Vagina (tissue), 2 donors: ENCODE measurements at places on chromosomes 6 and 20.

DNA sequence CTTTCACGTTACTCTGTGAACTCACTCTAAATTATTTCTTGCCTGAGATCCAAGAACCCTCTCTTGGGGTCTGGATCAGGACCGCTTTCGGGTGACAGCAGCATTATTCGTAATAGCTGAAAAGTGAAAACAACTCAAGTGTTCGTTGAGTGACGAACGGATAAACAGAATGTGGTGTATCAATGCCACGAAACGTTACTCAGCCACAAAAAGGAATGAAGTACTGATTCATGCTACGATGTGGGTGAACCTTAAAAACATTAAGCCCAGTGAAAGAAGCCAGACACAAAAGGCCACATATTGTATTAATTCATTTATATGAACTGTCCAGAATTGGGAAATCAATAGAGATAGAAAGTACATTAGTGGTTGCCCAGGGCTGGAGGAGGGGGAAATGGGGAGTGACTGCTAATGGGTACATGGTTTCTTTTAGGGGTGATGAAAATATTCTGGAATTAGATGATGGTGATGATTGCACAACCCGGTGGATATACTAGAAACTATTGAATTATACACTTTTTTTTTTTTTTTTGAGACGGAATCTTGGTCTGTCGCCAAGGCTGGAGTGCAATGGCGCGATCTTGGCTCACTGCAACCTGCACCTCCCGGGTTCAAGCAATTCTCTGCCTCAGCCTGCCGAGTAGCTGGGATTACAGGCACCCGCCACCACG, 8.4 kb downstream of the PTGIS start:
- DNase-seq, result no peak

- DNase-seq, result no peak
Observed at GRCh38 chr6:74280130-74280692, 584.2 kb downstream of the CD109 start.

- DNase-seq, result peak; percentile 81
Observed at GRCh38 chr6:163745536-163746400, 331.2 kb downstream of the QKI start.

DNA sequence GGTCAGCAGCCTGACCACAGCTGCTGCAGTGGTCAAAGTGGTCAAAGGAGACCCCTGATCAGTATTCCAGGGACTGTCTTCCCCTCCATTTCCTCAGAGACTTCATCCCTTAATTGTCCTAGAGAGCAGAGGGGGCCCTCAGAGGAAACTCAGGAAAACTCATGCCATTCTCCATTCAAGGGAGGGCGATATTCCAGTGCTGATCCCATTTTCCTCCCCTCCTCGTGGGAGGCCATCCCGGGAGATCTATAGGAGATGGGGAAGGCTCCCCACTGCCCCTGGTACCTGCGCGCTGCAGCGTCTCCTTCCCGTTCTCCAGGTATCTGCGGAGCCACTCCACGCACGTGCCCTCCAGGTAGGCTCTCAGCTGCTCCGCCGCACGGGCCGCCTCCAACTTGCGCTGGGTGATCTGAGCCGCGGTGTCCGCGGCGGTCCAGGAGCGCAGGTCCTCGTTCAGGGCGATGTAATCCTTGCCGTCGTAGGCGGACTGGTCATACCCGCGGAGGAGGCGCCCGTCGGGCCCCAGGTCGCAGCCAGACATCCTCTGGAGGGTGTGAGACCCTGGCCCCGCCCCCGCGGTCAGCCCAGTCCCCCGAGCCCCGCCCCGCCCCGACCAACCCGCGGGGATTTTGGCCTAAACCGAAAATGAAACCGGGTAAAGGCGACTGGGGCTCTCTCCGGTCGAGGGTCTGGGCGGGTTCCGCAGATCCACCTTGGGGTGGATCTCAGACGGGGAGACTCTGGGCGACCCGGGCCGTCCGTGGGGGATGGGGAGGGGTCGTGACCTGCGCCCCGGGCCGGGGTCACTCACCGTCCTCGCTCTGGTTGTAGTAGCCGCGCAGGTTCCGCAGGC, 878 bp downstream of the HLA-C start:
- DNase-seq, result no peak

GRCh38 chr6:53031281-53031680, 33.9 kb upstream of the FBXO9 start:
- no peak for DNase-seq

GRCh38 chr6:90403489-90404381, 107.1 kb upstream of the BACH2 start:
- no peak for DNase-seq

GRCh38 chr6:155434096-155434495, 21.5 kb downstream of the NOX3 start:
- no peak for DNase-seq

DNA sequence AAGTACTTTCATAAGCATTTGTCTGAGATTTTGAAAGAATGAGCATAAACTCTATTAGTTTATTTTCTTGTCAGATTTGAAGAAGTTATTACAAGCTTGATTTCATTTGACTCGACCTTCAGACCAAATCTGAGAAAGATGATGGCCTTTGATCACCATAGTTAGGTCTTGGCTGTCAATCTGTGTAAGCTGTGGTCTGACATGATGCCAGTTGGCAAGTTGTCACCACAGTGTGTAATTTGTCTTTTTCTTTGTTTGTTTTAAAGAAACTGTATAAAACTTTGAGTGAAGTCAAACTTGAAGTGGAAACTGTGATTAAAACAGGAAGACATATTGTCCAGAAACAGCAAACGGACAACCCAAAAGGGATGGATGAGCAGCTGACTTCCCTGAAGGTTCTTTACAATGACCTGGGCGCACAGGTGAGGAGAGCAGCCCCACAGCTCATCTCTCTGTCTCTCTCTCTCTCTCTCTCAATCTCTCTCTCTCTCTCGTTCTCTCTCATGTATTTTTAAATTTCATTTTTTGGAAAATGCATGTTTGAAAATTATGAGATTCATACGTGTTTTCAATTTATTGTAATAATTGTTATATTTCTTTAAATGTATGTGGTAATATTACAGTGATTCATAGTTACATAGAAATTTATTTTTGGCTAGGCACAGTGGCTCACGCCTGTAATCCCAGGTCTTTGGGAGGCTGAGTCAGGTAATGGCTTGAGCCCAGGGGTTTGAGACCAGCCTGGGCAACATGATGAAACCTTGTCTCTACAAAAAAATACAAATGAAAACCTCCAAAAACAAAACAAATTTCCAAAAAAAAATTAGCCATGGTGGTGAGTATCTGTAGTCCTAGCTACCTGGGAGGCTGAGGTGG, 208.1 kb downstream of the UTRN start:
- no peak for DNase-seq

- no peak for DNase-seq
Observed at GRCh38 chr6:40688214-40688761, 101.1 kb upstream of the LRFN2 start.

GRCh38 chr20:13684566-13685222, 46.0 kb upstream of the TASP1 start:
- no peak for DNase-seq

DNA sequence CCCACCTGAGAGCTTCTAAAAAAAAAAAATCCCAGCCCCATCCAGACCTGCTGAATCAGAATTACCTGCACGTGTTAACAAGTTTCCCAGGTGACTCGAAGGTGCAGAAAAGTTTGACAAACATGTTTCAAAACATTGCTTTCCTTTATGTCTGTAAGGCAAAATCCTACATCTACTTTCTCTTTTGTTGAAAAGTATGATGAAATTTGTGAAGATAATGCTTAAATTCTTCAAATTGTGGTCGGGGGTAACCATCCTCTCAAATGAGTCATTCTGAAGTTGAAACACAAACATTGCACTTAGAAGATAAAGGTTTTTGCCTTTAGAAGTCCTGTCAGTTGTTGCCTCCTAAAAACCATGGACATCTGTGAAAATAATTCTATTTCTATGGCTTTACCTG, 429.7 kb downstream of the EPHA7 start:
- DNase-seq, result no peak

- no peak for DNase-seq
Observed at GRCh38 chr6:111803371-111803770, 69.9 kb downstream of the FYN start.

DNA sequence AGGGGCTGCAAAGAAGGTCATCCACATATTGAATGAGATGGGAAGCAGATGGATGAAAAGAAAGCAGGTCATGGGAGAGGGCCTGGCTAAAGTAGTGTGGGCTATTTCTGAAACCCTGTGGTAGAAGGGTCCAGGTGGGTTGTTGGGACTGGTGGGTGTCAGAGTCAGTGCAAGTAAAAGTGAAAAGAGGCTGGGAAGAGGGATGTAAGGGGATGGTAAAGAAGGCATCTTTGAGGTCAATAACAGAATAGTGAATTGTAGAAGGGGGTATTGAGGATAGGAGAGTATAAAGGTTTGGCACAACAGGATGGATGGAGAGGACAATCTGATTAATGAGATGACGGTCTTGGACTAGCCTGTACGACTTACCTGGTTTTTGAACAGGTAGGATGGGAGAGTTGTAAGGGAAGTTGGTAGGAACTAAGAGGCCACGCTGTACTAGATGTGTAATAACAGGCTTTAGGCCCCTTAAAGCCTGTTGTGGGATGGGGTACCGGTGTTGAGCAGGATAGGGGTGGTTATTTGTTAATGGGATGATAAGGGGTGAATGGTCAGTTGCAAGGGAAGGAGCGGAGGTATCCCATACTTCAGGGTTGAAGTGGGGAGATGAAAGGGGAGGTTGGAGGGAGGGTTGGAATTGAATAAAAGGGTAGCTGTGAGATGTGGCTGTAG, 748.9 kb upstream of the ADGRB3 start:
- no peak for DNase-seq

DNA sequence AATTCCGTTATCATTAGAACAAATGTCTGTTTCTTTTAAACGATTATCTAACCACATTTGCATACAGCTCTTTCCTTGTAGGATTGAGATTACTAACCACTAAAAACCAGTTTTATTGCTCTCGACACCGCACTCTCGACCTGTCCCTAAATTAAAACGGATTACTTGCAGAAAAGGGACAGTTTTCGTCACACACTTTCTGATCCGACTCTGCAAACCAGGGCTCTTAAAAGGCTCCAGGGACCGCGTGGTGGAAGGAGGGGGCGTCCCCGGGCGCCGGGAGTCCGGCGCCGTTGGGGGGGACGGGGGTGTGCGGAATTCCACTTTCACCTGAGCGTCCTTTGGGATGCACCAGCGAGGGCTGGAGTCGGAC, 731 bp downstream of the MAK start:
- DNase-seq, result no peak

GRCh38 chr20:36248836-36249235, 12.6 kb downstream of the AAR2 start:
- DNase-seq, result no peak

- no peak for DNase-seq
Observed at GRCh38 chr6:128099571-128100197, 198.8 kb upstream of the THEMIS start.

- no peak for DNase-seq
Observed at GRCh38 chr6:5274231-5274630, 12.9 kb downstream of the FARS2 start.

GRCh38 chr20:35636095-35636494, 20.5 kb downstream of the SPAG4 start:
- DNase-seq, result no peak

- no peak for DNase-seq
Observed at GRCh38 chr6:106677282-106677681, 47.9 kb downstream of the QRSL1 start.

DNA sequence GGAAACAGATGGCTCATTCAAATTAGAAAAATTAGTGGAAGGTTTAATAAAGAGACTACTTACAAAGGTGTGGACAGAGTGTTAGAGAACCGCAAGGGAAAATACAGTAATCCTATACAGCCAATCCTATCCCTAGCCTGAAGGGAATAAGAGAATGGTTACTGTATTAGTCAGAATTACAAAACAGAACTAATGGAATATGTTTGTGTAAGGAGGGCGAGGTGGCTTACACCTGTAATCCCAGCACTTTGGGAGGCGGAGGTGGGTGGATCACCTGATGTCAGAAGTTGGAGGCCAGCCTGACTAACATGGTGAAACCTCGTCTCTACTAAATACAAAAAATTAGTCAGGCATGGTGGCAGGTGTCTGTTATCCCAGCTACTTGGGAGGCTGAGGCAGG, 16.3 kb upstream of the TRPC4AP start:
- DNase-seq, result no peak

DNA sequence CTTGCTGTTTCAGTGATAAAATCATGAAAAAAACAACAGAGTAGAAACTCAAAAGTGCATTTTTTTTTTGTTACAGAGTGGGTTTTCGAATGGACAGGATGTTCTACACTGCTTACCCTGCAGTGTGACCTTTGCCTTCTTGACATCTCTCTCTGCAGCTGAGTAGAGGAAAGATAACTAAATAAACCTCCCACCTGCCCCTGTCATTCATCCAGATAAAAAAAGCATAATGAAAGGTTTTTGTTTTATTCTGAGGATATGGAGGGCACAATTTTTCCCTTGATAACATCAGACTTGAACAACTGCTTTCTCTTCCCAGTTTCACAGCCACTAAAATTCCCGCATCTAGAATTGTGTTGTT, 193.6 kb upstream of the FOXQ1 start:
- no peak for DNase-seq

- no peak for DNase-seq
Observed at GRCh38 chr20:58150772-58151171, 77.7 kb downstream of the ANKRD60 start.

- DNase-seq, result no peak
Observed at GRCh38 chr20:52230409-52230808, 38.8 kb upstream of the ZFP64 start.

GRCh38 chr20:3765171-3765882, 2.2 kb downstream of the ADISSP start:
- DNase-seq, result no peak

DNA sequence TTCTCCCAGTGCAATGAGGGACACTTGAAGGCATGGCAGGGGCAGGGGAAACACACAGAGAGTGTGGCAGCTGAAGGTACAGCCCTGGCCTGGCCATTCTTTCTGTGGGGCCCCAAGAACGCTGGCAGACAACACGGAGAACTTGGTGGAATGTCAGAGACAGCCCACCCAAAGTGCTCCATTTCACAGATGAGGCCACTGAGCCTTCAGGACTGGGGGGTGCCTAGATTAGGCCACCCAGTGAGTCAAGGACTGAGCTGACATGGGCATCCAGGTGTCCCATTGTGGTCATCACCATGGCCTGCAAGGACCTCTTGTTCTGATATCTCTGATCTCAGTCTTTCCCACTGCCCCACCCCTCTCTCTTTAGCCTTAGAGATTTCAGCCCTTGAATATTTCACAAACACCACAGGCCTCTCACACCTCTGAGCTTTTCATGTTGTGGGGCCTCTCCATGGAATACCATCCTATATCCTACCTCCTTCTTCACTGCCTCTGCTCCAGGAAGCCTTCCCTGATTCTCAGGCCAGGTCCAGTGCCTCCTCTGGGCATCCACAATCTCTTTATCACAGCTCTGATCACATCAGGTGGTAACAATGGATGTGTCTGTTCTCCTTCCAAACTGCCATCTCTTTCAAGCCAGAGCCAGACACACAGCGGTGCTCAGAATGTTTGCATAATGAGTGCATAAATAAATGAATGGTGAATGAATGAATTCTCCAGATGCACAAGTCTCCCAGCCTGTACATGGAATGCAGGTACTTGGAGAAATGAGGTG, 2.0 kb upstream of the RSPO4 start:
- DNase-seq, result no peak

DNA sequence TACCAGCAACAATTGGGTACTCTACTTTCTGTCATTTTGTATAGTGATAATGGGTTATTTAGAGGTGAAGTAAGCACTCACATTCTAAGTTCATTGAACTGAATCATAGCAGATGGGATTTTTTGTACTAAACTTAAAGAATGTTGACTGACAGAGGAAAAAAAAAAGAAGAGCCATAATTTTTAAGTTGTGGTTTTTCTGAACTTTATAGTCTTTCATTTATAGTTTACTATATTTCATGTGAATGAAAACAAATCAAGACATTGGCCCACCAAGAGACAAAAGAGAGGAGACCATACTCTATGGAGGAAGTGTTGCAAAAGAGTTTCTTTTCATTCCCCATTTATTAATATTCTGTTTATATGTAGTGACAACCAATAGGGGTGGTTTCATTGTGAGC, 685.7 kb downstream of the BCKDHB start:
- no peak for DNase-seq
